HepG2 (cell line): ENCODE measurements at places on chromosomes 12 and 14.
A peak's percentile ranks its signal among the peaks of the same experiment; 100 is the strongest.

DNA sequence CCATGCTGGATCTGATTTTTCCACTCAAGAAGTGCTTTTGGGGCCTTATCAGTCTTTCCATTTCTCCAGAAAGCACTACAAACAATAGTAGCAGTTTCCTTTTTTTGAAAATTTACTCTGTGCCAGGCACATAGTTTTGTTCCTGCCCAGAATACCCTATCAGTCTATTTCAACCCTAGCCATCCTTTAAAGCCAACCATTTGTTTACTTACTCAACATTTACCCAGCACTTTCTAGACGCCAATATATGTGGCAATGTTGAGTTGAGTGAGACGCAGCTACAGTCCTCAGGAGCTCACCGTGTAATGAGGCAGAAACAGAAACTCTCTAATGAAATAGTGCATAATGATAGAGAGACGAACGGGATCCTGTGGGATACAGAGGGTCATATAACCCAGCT is 32.9 kb upstream of the CHST11 start:
- peak; percentile 8 for DNase-seq

GRCh38 chr12:109192358-109192757 is 76.0 kb downstream of the ACACB start:
- no peak for DNase-seq

GRCh38 chr12:12616512-12617310 is 5.0 kb downstream of the CREBL2 start:
- DNase-seq, result no peak

GRCh38 chr14:74763803-74764531 is 851 bp downstream of the YLPM1 start:
- DNase-seq, result no peak

GRCh38 chr12:62722971-62723680 is 211.8 kb downstream of the PPM1H start:
- no peak for DNase-seq

GRCh38 chr12:48927261-48927660 is 2.0 kb upstream of the FKBP11 start:
- no peak for DNase-seq

GRCh38 chr12:119139448-119139847 is 39.3 kb upstream of the HSPB8 start:
- DNase-seq, result no peak

DNA sequence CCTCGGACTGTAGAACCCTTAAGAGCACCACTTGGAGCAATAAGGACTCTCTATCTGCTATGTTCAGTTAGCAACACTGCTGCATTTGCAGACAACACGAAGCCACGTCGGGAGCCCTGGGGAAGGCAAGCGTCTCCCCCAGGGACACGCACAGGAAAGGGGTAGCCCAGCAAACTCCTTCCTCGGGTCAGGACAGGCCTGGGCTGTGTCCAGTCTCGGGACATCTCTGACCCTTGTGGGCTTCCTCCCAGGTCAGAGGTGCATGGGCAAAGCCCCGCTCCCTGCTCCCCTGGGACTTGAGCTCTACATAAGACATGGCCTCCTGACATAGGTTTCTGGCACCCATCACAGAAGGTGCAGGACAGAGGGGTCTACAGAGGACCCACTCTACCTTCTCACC is 119.5 kb downstream of the PIWIL1 start:
- DNase-seq, result no peak

DNA sequence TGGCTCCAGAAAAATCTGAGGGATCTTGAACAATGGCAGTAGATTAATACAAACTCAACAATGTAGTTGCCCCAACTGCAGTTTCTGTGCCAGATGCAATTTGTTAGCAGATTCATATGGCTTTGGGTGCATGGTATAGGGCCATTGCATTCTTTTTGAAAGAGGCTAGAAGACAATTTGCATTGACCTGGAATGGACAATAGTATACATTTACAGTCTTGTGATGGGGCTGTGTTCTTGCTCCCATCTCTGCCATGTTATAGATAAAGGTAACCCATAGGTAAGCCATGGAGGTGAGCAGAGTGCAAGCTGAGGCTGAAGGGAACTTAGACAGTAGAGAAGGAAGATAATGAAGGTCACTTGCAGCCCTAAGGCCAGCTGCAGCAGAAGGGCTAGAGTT is 50.1 kb upstream of the DIO3 start:
- DNase-seq, result no peak

DNA sequence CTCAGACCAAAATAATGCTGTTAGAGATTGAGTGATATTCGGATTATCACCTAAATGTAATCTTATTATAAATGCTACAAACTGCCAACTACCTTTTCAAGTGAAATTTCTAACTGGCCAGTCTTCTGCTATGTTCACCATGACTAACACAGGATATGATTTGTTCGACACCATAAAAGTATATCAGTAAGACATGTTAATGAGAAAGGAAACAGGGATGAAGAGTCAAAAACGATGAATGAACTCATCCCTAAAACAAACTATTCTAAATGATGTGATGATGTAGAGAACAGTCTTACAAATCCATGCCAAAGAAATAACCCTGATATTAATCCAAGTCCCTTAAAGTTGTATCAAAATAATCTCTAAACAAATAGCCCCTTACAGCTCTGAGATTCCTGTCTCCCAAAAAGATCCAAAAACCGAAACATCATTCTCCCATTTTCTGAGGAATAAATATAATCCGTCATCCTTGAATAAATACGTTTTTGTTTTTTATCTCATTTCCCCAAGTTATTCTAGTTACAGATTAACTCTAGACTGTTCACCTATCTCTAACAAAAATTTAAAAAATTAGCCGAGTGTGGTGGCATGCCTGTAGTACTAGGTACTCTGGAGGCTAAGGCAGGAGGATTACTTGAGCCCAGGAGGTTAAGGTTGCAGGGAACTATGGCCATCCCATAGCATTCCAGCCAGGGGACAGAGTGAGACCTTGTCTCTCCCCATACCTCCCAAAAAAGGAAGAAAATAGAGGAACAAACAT is 9.1 kb downstream of the SCAF11 start:
- no peak for DNase-seq

DNA sequence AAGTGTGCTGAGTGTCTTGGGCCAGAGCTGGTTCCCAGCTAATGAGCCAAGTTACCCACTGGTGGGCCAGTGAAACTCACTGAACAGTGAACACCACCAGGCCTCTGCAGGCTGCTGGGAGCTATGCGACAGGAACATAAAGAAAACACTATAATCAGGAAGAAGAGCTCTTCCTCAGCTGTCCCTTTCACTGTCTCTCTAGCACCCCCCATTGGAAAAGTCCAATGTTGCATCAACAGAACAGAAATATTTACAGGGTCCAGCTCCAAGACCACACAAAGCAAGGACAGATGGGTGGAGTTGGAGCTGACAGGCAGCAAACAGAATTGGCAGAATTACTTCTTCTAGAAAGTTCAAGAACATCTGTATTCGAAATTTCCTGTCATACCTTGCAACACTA is 903.6 kb upstream of the TMEM132C start:
- no peak for DNase-seq

- no peak for DNase-seq
These were observed 324.7 kb upstream of the SFSWAP start for GRCh38 chr12:131386167-131386521.

DNA sequence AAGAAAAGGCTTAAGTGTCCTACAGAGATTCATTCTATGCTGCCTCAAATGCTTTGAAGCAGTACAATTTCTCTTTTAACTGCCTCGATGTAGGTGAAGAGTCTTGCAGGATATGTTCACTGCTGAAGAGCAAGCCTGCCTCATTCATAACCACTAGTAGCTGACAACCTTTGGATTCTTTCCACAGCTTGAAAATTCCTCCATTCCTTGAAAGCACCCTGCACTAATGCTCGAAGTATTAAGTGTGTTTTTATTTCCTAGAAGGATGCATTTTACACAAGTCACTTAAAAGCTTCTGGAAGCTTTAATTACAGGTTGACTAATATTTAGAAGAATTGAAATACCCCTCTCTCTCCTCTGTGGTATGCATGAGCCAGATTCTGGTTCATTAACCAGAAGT is 429.4 kb downstream of the DIO2 start:
- DNase-seq, result no peak

DNA sequence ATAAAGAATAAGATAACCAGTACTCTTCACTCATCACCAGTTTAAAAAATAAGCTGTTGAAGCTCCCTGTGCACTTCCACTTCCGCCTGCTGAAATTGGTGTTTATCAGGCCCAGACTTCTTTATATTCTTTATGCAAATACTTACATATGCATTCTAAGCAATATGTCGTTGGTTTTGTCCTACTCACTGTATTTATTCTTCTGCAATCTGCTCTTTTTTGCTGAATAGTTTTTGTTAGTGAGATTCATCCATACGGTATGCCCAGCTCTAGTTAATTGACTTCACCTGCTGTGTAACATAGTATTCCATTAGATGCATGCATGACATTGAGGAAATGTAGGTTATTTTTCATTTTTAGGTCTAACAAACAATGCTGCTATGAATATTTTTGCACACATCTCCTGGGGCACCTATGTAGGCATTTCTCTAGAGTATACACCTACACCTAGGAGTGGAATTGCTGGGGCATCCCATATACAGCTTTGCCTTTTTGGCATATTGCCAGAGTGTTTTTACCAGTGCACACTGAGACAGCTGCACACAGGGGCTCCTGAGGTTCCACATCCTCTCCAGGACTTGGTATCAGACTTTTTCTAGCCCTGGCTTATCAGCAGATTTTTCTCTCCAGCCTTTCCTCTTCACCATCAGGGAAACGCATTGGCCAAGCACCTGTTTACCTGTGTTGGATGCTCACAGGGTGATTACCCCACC is 1.0 kb upstream of the NRIP2 start:
- DNase-seq, result no peak

GRCh38 chr14:54743382-54743781 is 159.2 kb downstream of the GCH1 start:
- DNase-seq, result no peak
